Glutamatergic neuron (in vitro differentiated cells): ENCODE measurements at places on chromosomes 11 and 22. TPM values are rescaled to one million over a fixed set of nuclear protein-coding genes. Genes with fewer than 3 reads are reported as not detected.

DNA sequence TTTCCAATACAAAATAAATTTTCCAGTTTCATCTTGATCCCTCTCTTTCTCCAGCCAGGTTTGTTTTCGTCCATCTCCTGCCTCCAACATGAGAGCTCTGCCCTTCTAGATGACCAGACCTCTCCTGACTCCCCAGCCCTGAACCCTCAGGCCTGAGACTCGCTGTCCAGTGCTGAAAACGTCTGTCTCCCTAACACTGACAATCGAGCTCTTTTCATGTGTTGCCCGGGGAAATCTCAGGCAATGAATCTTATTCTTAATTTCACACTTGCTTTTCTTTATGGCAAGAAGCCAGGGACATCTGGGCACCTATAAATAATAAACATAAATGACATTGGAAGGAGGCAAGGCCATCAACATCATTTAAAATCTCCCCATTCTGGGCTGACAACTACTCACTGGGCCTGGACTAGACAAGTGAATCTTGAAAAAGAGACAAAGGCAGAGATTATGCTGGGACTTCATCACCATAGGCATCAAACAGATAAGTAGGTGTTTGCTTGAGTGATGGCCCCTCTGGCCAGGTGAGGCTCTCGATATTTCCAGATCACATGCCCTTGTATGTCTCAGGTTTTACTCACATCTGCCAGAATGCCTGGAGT lies 274.5 kb upstream of the B3GAT1 start:
- peaks cover 4% of the 10 kb centered on the region for H3K4me1 ChIP-seq
- H3K27me3 ChIP-seq: peaks cover 3% of the 10 kb centered on the region
- no peak for DNase-seq
- no peak overlapping the region for H3K4me3 ChIP-seq
- H3K27ac ChIP-seq: no peak overlapping the region

DNA sequence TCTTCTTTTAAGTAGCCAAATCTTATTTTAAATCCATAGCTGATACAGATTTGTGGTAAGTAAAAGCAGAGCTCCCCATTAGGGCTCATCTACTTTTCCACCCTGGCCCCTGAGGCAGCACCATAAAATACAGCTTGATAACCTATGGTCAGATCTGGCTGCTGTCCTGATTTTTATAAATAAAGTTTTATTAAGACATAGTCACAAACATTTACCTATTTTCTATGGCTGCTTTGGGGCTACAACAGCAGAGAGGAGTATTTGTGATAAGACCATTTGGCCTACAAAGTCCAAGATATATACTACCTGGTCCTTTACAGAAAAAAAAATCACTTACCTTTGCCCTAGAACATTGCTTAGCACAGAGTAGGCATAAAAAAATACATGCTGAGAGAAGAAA lies 200.0 kb upstream of the SEZ6L start:
- no peak for DNase-seq
- H3K4me3 ChIP-seq: no peak overlapping the region
- H3K36me3 ChIP-seq: peaks cover 6% of the 10 kb centered on the region
- no peak overlapping the region for H3K27ac ChIP-seq
- H3K4me1 ChIP-seq: peaks cover 22% of the 10 kb centered on the region

GRCh38 chr11:31818425-31818755 lies 7.3 kb upstream of the PAX6 start:
- DNase-seq: no peak
- peak overlapping the region; percentile 59 for H3K4me3 ChIP-seq
- H3K4me1 ChIP-seq: peaks cover 23% of the 10 kb centered on the region
- no peak overlapping the region for H3K27ac ChIP-seq
- H3K36me3 ChIP-seq: peaks cover 5% of the 10 kb centered on the region

- DNase-seq: no peak
- no peaks in the 10 kb centered on the region for H3K4me1 ChIP-seq
- H3K4me3 ChIP-seq: no peak overlapping the region
- no peaks in the 10 kb centered on the region for H3K36me3 ChIP-seq
- peaks cover 5% of the 10 kb centered on the region for H3K27me3 ChIP-seq
- no peak overlapping the region for H3K27ac ChIP-seq
Measured at GRCh38 chr11:110894224-110894623, 182.0 kb upstream of the ARHGAP20 start.

Gene NXPE2
- not detected for total RNA-seq

GRCh38 chr11:47714554-47715081 lies 551 bp downstream of the AGBL2 start:
- H3K4me3 ChIP-seq: peak overlapping the region; percentile 94
- H3K27me3 ChIP-seq: peaks cover 2% of the 10 kb centered on the region
- no peaks in the 10 kb centered on the region for H3K36me3 ChIP-seq
- H3K27ac ChIP-seq: peak overlapping the region; percentile 78
- peaks cover 2% of the 10 kb centered on the region for H3K4me1 ChIP-seq

DNA sequence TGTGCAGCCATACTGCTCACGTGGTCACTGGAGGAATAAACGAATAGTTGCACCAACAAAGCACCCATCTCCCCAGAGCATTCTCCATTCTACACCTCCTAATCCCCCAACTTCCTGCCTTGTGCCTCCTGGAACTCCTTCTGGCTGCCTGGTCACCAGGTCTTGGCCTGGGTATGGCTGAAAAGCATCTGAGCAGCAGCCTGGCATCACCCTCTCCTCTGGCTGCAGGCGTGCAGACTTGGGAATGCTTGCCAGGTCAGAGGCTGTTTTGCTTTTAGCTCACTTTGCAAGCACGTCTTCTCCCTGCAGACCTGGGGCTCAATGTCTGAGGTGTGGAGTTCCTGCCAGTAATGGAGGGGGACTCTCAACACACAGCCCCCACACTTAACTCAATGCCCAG lies 33.3 kb upstream of the KCNJ11 start:
- H3K4me1 ChIP-seq: peaks cover 17% of the 10 kb centered on the region
- no peak overlapping the region for H3K4me3 ChIP-seq
- no peaks in the 10 kb centered on the region for H3K36me3 ChIP-seq
- H3K27me3 ChIP-seq: peaks cover 3% of the 10 kb centered on the region
- no peak for DNase-seq
- no peak overlapping the region for H3K27ac ChIP-seq

GRCh38 chr11:96215110-96215782 lies 127.7 kb downstream of the MAML2 start:
- no peaks in the 10 kb centered on the region for H3K36me3 ChIP-seq
- no peak overlapping the region for H3K27ac ChIP-seq
- peaks cover 2% of the 10 kb centered on the region for H3K27me3 ChIP-seq
- no peak for DNase-seq
- peaks cover 30% of the 10 kb centered on the region for H3K4me1 ChIP-seq

DNA sequence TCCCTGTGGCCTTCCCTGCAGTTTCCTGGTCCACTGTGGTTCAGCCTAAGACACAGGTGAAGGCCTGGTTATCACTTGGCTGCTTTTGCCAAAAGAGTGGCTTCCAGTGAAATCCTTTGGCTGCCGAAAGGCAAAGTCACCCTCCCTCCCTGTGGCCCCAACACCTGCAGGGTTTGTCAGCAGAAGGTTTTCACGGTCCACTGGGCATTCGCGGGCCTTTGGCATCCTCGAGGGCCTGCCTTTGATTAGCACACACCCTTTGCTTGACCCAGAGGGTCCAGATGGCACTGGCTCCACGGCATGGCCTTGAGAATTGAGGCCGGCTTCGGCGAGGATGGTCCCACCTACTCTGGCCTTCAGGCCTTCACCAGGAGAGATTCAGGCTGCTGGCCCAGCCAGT lies 35.3 kb downstream of the RTN4R start:
- no peak for DNase-seq
- H3K36me3 ChIP-seq: no peaks in the 10 kb centered on the region
- no peak overlapping the region for H3K4me3 ChIP-seq
- H3K27ac ChIP-seq: no peak overlapping the region
- peaks cover 15% of the 10 kb centered on the region for H3K4me1 ChIP-seq

GRCh38 chr22:21641417-21641788 lies 699 bp upstream of the SDF2L1 start:
- DNase-seq: peak; percentile 67
- H3K36me3 ChIP-seq: no peaks in the 10 kb centered on the region
- H3K4me1 ChIP-seq: peaks cover 12% of the 10 kb centered on the region
- H3K4me3 ChIP-seq: peak overlapping the region; percentile 85

Gene SLC17A6
- 170 TPM for total RNA-seq

DNA sequence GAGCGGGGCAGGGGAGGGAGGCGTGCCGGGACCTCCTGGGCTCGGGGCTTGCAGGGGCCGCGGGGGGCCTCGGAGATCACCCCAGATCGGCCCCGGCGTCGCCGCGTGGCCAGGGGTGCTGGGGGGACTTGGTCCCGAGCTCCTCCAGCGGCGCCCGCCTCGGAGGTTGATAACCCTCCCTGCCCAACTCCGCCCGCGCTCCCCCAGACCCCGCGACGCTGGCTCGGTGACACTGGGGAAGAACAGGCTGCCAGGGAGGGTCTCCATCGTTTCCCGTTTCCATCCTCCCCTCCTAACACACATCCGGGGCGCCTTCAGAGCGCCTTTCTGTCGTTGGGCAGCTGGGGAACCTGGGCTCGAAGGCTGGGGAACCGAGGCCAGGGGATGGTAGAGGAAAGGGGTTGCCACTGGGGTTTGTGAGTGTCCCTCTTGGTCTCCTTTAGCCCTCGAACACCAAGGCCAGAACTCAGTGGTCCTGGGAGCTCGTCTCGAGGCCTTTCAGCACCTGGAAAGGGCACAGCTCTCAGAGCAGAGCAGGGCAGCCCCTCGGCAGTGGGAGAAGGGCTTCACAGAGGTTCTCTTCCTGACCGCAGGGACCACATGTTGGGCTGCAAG lies 431 bp downstream of the SLC37A2 start:
- no peaks in the 10 kb centered on the region for H3K36me3 ChIP-seq
- DNase-seq: peak; percentile 21
- H3K27ac ChIP-seq: no peak overlapping the region
- peaks cover 12% of the 10 kb centered on the region for H3K27me3 ChIP-seq
- H3K4me1 ChIP-seq: no peaks in the 10 kb centered on the region

GRCh38 chr11:63682066-63683021 lies 1.0 kb downstream of the RTN3 start:
- peaks cover 12% of the 10 kb centered on the region for H3K4me1 ChIP-seq
- H3K27ac ChIP-seq: peak overlapping the region; percentile 98
- peak; percentile 53 for DNase-seq
- peak overlapping the region; percentile 98 for H3K4me3 ChIP-seq
- no peaks in the 10 kb centered on the region for H3K36me3 ChIP-seq
- peaks cover 15% of the 10 kb centered on the region for H3K27me3 ChIP-seq

DNA sequence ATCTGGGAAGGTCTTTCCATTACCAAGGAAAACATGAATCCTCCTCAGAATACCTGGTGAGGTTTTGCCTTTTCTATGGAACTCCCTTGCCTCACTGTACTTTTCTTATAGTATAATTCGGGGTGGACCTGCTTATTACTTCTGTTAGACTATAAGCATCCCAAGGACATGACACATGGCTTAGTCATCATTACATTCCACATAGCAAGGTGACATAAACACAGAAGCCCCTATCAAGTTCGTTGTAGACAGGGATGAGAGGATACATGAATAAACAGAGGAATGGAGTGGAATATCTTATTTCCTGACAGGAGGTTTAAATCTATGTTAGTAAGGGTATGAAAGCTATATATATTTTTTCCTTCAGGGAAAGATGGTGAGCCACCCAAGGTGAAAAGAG lies 532.2 kb upstream of the CCDC90B start:
- no peak overlapping the region for H3K4me3 ChIP-seq
- no peak for DNase-seq
- H3K27ac ChIP-seq: no peak overlapping the region
- no peaks in the 10 kb centered on the region for H3K36me3 ChIP-seq
- H3K27me3 ChIP-seq: no peaks in the 10 kb centered on the region

DNA sequence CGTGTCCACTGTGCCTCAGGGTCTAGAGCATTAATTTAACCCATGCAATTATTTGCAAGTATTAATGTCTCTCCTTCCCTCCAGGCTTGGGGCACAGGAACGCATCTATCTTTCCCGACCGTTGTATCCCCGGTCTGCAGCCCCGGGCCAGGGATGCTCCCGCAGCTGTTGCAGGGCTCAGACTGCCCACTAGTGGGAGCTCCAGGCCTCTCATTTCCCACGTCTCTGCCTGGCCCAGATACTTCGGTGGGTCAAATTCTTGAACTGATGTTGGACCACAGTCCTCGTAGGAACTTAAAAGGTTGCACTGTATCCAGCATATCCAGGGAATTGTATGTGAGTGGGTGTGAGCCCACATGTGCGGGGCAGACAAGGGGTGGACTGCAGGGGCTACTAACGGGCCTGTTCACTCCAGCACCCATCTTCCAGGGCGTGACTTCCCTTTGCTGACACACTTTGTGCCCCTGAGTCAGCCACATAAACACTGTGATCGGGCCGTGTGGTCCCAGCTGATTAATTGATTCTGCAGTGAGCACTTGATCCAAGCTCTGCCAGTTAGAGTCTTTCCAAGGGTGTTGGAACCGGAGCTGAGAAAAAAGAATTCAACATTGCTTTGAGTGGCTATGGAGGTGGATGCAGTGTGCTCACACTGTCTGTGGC lies 451.3 kb downstream of the TBC1D22A start:
- H3K27me3 ChIP-seq: peaks cover 15% of the 10 kb centered on the region
- no peak overlapping the region for H3K4me3 ChIP-seq
- H3K36me3 ChIP-seq: peaks cover 6% of the 10 kb centered on the region
- no peak overlapping the region for H3K27ac ChIP-seq
- H3K4me1 ChIP-seq: no peaks in the 10 kb centered on the region

DNA sequence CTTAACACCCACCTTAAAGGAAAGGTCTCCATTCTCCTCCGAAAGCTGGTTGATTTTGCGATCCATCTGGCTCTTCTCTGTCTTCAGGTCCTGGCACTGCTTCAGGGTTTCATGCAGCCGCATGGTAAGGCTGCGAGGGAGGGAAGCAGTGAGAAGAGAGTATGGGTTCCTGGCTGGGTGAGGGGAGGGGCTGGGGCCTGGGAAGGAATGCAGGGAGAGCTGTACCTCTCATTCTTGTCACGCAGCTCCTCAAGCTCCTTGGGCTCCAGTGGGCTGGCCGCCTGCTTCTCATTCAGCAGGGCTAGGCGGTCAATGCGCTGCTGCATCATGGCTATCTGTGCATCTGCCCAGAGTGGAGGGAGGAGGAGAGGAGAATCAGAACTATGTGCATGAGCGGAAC lies 19.5 kb downstream of the IL18BP start:
- H3K36me3 ChIP-seq: peaks cover 11% of the 10 kb centered on the region
- no peak for DNase-seq
- H3K4me1 ChIP-seq: no peaks in the 10 kb centered on the region
- H3K27ac ChIP-seq: no peak overlapping the region

DNA sequence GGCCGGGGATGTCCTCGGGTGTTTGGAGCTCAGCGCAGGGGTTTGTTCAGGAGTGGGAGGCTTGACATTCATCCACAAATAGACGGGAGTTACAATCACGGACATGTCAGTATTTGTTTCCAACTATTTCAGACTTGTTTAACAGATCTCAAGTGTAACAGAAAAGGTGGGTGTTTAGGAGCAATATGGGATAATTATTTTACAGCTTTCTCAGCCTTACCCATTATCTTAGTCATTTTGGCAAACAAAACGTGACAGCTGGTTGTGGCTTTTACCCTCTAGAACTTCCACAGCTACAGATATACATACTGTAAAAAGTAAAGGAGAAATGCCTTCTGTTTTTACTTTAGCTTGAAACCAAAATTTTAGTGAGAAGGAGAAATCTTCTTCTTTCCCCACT lies 178.7 kb upstream of the TMEM45B start:
- H3K36me3 ChIP-seq: peaks cover 4% of the 10 kb centered on the region
- peaks cover 5% of the 10 kb centered on the region for H3K4me1 ChIP-seq
- DNase-seq: no peak
- H3K27me3 ChIP-seq: no peaks in the 10 kb centered on the region
- H3K27ac ChIP-seq: no peak overlapping the region
